NCI-H187 (cell line): ENCODE measurements at places on chromosomes 2 and 18.

DNA sequence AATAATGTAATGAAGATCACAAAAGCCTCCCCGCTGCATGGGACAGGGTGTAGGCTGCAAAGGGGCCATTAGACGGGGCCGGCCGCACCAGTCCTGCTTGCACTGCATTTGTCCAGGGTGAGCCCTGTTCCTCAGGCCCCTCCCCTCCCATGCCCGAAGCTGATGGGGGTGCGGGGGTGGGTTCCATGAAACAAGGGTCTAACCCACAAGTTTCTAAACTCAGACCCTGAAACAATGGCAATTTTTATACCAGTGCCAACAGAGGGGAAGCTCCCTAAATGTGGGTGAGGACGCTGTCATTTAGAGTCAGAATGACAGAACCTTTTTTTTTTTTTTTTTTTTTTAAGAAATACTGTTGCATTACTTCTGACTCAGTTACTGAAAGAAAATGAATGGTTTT lies 39.7 kb downstream of the HS6ST1 start:
- no peak for DNase-seq

- no peak for DNase-seq
These were observed 144.6 kb upstream of the MMADHC start for GRCh38 chr2:149732001-149732685.

DNA sequence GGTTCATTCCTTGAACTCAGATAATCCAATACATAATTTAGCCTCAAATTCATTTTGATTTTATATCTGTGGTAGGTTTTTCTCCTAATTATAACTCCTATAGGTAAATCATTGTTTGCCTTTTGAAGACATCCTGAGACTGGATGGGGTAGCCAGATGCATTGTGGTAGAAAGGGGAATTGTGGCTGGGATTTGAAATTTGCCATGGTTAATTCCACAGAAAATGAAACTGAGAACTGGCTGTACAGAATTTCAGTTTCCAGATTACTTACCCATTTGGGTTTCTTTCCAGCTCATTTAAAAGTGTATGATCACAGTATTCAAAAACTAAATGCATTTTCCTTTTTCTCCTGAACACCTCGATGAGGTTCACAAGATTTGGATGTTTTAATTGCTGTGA lies 18.2 kb downstream of the CDKL4 start:
- no peak for DNase-seq

DNA sequence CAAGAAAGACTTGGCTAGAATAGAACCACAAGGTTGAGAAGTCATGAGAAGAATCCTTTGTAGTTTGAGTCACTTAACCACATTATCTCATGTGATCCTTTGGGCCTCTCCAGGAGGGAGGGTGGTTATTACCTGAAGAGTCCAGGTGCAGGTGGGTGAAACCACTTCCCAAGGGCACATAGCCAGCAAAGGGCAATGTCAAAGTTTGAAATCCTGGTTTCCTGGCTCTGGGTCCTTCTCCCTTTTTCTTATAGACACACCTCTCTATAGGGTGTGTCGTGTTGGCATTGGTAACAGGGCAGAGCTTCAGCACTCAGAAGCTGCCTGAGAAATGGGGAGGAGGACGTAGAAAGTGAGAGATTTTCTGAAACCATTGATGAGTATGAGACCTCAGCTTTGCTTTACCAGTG lies 137.9 kb downstream of the MGAT5 start:
- DNase-seq = no peak

- no peak for DNase-seq
These were observed 17.0 kb downstream of the TMEM177 start for GRCh38 chr2:119696005-119696404.

GRCh38 chr2:232781765-232782164 lies 5.4 kb upstream of the KCNJ13 start:
- DNase-seq = no peak

- DNase-seq = no peak
These were observed 100.5 kb upstream of the ITPRID2 start for GRCh38 chr2:181790716-181791649.

- no peak for DNase-seq
These were observed 75.4 kb downstream of the CERKL start for GRCh38 chr2:181581534-181581933.

DNA sequence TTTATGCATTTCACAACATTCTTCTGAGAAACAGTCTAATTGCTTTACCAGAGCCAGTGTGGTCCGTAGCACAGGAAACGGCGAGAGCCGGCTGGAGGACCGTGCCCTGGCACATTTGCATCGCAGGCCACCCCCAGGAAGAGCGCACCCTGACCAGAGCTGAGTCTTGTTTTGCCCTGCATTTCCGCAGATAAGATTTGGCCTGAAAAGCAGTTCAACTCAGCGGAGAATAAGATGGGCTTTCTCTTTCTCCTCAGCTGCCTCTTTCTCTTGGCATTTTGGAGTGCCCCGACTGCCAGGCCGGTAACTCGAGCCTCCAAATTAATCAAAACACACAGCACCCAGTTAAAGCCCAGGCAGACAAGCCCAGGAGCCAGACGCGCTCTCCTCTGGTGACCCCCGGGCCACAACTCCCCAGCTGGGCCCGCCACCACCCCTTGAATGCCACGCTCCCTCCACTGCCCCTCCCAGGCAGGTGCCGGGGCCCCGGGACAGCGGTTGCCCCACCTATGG lies 464 bp downstream of the COL4A4 start:
- no peak for DNase-seq

GRCh38 chr2:207206011-207206410 lies 40.3 kb upstream of the KLF7 start:
- no peak for DNase-seq

DNA sequence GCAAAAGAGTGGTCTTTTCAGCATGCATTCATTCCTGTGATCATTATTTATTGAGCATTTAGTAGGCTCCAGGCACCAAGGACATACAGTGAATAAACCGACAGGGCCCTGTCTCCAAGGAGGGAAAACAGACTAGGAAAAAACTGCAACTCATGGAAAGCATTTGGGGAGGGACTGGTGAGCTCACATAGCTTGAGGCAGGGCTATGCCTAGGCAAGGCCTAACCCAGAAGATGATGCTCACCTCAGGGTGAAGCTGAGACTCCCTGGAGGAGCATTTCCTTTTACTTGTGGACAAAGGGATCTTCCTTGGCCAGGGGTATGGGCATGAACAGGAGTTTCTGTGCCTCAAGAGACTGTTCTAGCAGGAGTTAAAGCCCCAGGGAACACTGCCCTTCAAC lies 3.9 kb downstream of the CXCR1 start:
- no peak for DNase-seq

DNA sequence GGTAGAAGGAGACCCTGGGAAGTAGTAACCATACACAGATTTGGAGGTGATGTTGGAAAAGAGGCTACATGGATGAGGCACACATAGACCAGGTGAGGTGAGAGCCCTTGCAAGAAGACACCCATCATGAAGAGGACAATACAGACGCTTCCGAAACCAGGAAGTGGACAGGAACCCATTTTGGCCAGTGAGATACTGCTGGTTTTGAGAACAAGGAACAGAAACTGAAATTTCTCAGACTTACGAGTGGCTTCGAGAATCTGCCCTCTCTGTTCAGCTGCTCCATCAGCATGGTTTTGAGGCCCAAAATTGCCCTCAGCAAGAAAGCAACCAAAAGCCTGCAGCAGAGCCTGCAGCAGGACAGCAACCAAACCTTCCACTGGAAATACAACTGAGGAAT lies 479.1 kb upstream of the NRXN1 start:
- no peak for DNase-seq

DNA sequence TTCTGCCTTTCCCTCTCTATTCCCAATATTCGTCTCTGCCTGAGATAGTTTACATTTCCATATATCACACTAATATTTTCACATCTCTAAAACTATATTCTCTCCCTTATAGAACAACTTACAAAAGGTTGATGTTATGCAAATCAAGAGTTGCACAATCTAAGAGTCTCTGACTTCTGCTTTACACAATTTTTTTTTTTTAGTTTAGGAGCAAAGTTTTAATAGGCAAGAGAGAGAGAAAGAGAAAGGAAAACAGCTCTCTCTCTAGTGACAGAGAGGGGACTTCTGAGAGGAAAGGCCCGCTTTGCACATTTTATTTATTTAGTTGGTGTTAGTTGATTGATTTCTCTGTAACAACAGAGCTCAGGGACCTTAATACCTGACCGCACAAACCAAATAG lies 380.2 kb downstream of the TXNL1 start:
- DNase-seq = no peak

DNA sequence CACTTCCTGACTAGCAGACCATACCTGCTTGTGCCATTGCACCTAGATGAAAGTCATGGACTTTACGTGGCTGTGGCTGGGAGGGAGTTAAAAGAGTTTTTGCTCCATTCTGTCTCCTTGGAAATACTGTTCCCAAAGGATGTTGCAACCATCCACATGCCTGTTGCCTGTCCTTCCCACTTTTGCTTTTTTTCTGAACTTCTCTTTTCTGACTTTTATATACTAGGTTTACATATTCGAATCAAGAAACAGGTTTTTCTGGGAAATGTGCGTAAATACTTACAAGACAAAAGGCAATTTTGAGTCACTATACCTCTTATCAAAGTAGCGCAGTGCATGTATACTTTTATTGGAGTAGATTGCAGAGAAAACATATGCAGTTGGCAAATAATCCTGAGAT lies 244.8 kb downstream of the PRKCE start:
- DNase-seq = no peak

GRCh38 chr2:180599804-180600203 lies 380.6 kb upstream of the UBE2E3 start:
- DNase-seq = no peak

DNA sequence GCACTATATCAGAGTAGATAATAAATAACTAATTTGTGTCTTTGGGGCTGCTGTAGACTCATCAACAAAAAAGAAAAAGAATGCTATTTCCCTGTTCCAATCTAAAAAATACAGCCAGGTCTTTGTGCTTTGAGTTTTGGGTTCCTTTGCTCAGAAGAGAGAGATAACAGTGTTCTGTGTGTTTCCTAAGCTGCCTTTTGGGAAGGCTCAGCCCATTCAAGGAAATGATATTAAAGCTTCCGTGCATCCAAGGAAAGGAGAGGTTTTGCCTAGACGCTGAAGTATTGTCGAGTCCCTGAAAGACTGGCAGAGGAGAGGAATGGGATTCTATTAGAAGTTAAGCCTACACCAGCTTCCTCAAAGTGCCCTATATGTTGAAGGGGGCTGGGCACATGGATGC lies 25.8 kb upstream of the LRP2 start:
- DNase-seq = no peak

- no peak for DNase-seq
These were observed 65.9 kb downstream of the BCL2 start for GRCh38 chr18:63253428-63254372.

GRCh38 chr18:22471546-22472131 lies 53.9 kb upstream of the CTAGE1 start:
- DNase-seq = no peak

DNA sequence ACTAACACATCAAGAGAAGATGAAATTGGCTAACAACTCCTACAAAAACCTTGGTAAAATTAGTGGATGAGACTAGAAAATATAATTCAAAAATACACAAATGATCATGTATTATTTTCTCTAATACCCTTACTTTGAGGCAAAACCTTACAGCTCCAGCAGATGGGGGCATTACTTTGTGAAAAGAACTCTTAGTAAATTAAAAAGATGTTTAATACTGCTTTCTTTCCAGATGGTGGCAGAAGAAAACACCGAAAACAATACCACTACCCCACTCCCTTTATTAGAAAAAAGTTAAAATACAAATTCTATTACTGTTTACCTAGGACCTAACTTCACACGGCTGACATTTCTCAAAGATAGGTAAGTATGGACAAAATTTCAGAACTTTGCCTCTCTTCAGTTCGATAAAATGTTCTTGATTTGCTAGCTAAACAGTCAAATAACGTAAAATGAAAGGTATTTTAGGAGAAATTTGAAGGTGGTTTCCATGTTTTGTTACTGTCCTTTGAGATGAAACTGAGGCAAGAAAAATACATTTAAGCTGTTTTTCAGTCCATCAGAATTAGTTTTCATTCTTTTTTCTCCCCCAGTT lies 30.6 kb downstream of the ORC4 start:
- DNase-seq = no peak

DNA sequence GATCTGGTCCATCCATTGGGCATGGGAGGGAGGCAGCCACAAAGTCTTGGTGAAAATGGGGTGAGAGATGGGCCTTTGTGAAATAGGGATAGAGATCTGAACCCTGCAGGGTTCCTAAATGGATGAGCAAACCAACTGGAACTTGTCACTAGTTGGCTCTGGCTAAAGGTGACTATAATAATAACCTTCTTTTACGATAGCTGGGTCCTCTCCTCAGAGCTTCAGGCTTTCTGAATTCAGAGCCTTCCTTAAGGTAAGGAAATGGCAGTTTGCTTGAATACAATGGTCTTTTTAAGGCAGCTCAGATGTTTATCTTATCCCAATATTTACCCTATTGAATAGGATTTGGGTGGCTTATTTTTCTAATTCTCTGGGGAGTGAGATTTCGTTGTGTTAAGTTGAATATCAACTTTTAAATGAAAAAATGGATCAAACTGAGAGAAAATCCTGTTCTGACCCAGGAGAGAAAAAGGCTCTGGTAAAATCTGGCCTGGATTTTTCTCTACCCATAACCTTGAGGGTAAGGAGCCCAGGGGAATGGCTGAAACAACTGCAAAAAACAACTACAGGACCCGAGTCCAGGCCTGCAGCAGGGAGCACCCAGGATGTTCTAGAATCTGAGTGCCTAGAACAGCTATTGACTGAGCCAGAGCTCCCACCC lies 61.1 kb upstream of the CXCR4 start:
- DNase-seq = no peak

- DNase-seq = no peak
These were observed 142.7 kb downstream of the GALR1 start for GRCh38 chr18:77392321-77392720.

GRCh38 chr2:26255759-26256384 lies 11.1 kb downstream of the HADHB start:
- no peak for DNase-seq

DNA sequence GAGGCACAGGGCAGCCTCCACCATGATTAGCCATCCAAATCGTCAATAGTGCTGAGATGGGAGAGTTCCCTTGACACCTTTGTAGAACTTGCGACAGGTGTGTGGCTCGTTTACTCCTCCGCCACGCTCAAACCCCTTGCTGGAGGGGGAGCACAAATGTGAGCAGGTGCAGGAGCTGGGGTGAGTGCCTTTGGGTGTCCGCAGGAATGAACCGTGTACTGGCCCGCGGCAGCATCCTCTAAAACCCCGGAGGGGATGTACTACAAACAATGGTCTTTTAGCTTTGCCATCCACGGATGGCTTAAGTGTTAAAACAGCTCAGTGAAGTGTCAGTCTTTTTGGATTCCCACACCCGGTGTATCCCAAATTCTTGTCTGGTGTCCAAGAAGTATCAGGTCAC lies 21.4 kb upstream of the TDRD15 start:
- DNase-seq = no peak

DNA sequence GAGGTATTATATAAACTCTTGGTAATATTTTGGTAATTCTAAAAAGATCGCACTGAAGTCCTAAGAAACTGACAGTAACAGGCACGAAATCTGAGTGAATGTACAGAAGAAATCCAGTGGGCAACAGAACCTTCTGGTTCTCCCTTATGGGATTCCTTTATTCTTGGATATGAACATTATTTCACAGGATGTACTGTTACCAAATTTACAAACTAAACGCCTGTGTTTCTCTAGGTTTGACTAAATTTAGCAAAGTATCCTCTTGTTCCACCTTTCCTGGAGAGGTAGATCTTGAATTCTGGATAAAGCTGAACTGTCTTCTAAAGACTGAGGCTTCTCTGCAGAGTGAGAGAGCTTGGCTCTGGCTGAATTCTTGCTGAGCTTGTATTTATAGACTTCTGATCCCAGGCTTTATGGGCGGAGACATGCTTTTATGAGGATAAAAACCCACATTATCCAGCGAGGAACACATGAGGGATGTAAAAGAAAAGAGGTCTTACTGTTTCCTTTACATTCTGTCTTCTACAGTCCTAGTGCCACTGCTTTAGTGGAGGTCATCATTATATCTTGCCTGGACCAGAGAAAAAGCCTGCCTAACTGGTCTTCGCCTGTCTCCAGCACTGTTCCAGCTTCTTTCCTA lies 220.8 kb downstream of the CDH2 start:
- DNase-seq = no peak
